ENCODE measurements at places on chromosomes 2 and 18.

DNA sequence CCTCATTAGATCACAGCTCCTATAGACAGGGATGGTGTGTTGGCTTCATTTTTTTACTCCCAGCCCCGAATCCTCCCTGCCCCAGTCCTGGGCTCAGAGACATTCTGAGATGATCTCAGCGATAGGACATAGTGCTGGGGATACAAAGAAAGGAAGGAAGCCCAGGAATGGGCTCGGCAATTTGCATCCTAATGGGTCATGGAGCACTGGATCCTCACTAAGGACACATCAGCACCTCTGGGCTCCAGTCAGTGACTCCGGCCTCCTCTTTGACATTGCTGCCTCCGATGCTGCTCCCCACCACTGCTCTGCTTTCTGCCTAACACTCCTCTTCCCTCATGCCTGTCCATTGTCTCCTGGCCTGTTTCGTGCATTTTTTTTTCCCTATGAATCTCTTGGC lies 489.1 kb downstream of the STK39 start:
- DNase-seq = no peak

GRCh38 chr2:14544247-14544646 lies 88.3 kb upstream of the LRATD1 start:
- no peak for DNase-seq

DNA sequence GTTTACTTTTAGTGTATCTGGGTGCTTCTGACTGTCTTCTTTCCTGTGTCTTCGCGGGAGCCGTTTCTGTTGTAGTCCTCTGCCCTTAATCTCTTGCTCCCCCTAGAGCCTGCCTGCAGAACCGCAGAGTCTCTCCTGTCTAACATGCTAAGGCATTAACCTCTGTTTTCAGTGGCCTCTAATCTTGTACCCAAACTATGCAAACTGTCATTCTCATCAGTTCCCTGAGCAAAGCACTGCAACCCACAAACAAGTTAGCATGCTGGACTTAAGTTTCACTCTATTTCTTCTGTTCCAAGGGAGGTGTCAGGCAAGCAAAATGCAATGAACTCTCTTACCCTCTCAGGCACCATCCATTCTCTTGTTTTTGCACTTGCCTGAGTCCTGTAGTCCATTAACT lies 138.4 kb downstream of the OTX1 start:
- no peak for DNase-seq

GRCh38 chr2:119435081-119435952 lies 3.7 kb downstream of the TMEM37 start:
- no peak for DNase-seq

DNA sequence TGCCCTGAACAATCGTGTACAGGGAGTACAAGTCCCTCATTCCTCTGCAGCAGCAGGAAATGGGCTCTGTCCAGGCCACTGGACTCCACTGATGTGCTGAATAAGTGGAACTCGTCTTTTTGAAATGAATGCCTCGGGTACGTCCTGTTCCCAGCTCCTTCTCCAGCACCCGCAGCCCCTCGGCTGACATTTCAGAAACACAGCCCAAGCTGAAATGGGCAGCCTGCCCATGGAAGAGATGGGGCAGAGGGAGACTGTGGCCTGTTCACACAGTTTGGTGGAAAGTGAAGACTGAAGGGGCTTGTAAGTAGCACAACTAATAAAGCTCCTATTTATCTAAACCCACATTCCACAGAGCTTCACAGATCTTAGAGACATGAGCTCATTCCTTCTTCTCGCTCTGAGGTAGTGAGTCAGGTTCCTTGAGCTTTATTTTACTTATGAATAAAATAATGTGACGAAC lies 498.6 kb downstream of the TXNL1 start:
- no peak for DNase-seq

DNA sequence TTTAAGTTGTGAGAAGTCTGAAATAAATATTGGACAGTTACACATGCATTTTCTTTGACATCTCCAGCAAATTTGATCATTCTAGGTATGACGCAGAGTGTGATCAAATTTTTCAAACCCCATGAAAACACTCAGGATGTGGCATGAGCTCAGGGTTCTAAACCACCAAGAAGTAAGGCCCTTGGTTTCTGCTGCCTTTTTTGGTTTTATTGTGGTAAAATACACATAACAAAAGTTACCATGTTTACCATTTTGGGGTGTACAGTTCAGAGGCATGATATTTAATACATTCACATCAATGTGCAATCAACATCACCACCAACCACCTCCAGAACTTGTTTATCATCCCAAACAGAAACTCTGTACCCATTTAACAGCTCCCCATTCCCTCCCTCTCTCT lies 64.3 kb upstream of the TTN start:
- DNase-seq = no peak

Data from activated naive CD4-positive, alpha-beta T cell treated with anti-CD3 and anti-CD28 coated beads, Interleukin-2, amount 50 U/mL, for 16 hours (primary cell).